ENCODE measurements at places on chromosomes 2 and 18.
A peak's percentile ranks its signal among the peaks of the same experiment; 100 is the strongest.

DNA sequence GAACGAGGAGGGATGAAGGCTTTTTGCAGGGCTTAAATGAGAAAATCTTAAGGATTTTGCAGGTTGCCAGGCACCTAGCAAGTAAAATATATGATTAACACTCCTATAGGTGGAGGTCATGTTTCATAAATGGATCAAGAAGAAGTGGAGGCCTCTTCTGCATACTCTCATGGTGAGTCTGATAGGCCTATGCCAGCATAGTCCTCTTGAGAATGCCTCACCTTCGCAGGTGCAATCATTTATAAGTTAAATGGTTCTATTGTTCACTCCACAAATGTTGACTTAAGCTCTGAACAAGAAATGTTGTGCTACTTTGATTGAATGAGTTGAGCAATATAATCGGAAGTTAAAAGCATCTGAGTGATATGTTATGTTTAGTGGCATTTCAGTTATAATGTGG lies 12.1 kb downstream of the LRRTM1 start:
- DNase-seq: no peak

GRCh38 chr2:150174971-150175421 lies 312.5 kb downstream of the RND3 start:
- no peak for DNase-seq

GRCh38 chr2:48529676-48530032 lies 300 bp upstream of the STON1 start:
- DNase-seq: no peak

DNA sequence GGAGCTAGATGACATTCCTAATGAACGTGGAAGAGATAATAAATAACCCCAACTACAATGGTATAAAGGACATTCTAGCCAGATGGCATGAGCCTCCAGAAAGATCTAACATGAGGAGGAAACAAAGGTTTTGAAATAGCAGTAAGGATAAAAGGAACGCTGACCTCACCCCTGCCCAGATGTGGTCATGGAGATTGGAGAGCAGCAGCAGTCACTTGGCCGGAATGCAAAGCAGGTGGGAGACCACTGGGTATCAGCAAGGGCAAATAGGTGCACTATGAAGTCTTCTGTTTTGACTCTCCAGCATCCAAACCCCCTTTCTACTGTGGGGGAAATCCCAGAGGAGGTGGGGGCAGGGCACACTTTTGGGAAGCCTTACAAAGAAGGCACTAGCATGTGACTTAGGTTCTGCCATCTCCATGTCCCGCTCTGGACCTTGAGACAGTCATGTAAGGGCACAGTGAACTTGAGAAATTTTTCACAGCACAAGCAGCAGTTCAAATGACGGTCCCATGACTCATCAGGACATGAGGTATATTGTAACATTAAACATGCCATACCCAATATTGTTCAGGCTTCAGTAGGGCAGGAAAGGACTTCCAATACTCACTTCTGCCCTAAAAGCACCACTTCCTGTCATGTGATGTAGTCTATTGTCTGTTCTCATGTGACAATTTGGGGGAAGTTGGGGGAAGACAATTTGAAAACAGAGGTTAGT lies 55.2 kb downstream of the METTL4 start:
- DNase-seq: no peak

GRCh38 chr2:72972352-72973136 lies 55.2 kb downstream of the EMX1 start:
- DNase-seq: peak; percentile 29

- DNase-seq: no peak
These were observed 7.1 kb downstream of the PCBP1 start for GRCh38 chr2:70094171-70094977.

DNA sequence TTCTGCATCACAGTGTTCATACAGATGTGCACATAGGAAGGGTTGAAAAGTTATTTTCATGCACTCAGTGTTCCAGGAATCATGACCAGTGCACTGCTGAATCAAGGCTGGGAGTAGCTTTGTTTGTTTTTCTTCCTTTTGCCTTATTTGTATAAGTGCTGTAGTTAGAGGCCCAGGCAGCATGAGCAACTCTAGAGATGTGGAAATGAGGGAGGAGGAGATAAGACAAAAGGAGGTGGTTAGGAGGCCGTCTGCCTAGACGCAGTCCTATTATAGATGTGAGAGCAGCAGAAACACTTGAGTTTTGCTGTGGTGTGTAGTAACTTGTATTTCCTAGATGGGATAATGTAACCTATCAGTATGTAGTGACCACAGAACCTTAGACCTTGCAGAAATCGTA lies 264.3 kb upstream of the RASGRP3 start:
- no peak for DNase-seq

Measured in psoas muscle (tissue), 8 donors.